Stimulated activated effector memory CD8-positive, alpha-beta T cell treated with anti-CD3 and anti-CD28 coated beads, Interleukin-12 subunit alpha, Interleukin-12 subunit beta, amount 100 ng/mL, for 72 hours (primary cell): ENCODE measurements at places on chromosomes 7 and 10.

DNA sequence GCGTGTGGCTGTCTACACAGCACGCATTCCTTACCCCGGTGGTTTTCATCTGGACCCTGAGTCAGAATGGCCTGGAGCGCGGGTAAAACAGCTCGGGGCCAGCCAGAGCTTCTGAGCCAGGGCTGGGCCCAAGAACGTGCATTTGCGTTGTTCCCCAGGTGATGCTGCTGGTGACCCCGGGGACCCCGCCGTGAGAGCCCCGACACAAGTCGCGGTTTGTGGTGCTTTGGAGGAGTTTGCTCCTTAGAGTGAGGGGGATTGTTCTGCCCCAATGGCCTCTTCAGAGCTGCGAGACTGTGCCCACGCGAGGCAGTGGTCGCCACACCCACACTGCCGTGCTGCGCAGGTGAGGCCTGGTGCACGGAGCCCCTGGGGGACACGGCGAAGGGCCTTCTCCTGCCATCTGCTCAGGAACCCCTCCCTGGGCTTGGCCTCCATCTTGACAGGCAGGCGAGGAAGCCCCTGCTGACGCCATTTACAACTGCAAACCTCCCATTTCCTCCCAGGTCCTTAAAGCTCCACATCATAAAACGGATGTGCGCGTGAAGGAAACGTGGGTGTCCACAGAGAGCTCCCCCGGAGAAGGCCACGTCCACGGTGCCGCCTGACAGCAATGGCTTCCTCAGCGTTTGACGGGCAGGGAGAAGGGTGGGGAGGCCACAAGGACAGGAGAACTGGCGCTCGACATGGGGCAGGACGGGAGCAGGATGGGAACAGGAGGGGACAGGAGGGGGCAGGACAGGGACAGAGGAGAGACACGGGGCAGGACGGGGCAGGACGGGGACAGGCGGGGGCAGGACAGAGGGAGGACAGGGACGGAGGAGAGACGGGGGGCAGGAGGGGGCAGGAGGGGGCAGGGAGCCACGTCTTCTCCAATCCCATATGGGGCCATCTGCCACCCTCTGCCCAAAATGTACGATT lies 477.2 kb downstream of the DNAJB6 start:
- no peak for DNase-seq

DNA sequence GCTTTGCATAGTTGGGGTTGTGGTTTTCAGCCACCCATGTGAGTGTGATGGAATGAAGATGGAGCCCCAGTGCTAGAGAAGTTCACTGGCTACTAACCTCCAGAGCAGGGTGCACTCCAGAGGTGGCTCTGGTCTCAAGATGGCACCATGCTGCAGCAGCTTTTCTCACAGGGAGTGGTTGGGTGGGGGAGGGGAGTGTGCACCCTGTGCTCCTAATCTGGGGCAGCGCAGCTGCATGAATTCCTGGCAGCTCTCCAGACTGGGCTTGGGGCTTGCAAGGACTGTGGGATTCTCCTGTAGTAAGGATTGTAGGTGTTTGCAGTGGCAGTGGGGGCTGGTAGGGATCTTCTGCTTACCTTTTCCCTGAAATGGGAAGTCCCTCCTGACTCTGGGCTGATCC lies 23.7 kb downstream of the PHTF2 start:
- no peak for DNase-seq

DNA sequence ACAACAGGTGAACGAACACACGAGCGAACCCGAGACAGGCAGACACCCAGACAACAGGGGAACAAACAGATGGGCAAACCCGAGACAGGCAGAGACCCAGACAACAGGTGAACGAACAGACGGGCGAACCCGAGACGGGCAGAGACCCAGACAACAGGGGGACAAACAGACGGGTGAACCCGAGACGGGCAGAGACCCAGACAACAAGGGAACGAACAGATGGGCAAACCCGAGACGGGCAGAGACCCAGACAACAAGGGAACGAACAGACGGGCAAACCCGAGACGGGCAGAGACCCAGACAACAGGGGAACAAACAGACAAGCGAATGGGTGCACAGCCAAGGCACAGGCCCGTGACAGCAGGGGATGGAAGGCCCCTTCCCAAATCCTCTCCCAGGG lies 264.7 kb downstream of the ELFN1 start:
- DNase-seq: no peak

- no peak for DNase-seq
These were observed 20.0 kb downstream of the THNSL1 start for GRCh38 chr10:25036381-25036780.

- DNase-seq: no peak
These were observed 3.7 kb upstream of the ATOH7 start for GRCh38 chr10:68235581-68235980.

DNA sequence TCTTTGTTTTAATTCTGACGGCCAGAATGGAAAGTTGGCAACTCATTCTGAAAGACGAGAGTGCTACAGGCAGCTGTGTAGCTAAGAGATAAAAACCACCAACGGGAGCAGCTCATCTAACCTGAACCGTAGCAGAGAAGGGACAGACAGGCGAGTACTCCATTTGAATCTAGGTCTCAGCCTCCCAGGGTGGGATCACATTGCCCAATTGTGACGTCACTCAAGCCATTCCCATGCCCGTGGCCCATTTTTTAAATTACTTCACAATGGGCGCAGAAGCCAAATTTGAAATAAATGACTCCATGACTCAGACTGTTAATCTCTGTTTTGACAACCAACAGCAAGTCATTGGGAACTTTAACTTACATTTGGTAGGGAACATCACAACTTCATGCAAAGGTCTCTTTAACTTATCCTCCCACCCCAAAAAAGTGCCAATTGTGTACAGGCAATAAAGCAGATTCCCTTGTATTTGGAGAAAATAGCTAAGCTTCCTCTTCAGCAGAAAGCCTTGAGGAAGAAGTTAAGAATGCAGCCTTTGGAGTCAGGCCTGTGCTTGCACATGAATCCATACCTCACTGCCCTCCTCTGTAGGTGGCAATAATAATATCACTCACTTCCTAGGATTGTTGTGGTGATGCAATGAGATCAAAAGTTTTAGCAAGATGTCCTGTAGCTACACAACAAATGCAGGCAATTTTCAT lies 93.2 kb upstream of the KIF5B start:
- DNase-seq: peak; percentile 61

DNA sequence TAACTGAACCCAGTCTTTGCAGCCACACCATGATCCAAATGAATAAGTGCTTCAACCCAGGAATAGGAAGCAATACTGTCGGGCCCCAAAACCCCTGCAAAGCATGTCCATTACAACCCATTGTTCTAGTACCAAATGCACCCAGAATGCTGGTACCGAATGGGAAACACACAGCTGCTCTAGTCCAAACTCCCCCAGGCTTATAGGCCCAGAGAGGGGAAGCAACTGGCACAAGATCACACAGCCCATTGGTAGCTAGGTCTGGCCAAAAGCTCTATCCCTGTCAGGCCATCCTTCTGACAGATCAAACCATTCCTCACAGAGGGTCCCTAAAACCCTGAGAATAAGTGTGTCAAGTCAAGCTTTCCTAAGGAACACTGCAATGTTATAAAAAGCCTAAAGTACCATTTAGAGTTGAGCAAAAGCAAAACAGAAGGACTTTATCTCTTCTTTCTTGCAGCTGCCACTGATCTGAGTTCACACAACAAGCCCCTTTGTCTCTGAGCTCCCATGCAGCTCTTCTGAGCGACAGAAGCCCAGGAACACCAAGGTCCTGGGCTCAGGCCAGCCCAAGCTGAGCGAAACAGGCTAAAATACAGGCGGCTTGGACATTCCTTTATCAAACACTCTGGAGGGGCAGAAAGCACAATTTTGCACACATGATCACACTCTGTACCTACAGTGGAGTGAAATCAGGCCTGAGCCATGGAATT lies 116.7 kb downstream of the SGMS1 start:
- no peak for DNase-seq

GRCh38 chr7:601595-602340 lies 82.1 kb upstream of the PDGFA start:
- DNase-seq: peak; percentile 92

DNA sequence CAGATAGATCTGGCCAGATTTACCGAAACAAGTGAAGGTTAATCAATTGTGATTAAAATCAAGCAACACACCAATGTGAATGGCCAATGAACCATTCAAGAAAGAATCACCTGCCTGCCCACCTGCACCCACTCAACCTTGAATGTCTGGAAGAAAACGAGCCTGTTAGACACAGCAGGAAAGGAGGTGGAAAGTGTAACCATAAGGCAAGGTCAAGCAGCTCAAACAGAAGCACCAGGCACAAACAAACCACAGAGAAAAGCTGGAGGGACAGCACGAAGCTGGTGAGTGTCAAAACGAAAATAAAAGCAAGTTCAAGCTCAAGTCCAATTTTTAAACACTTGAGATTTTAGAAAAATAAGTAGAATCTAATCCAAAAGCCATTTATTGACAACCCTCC lies 64.9 kb downstream of the STEAP1B start:
- no peak for DNase-seq

GRCh38 chr7:27221201-27221797 lies 21.3 kb upstream of the EVX1 start:
- DNase-seq: no peak

DNA sequence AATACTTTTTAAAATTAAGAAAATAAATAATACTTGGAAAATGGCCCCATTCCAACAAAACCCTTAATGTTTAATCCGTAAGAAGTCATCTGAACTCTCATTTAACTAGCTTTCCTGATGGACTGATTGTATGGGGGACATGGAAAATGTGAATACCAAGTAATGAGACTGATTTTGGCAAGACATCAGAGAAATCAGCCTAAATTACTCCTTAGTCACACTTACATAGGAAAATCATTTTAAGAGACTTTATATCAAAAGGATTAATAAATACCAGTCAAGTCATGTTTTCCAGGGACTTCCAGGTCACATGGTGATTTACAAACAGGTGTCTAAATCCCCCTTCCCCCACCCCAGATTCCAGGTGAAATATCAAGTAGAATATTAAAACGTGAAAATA lies 58.2 kb downstream of the GRM8 start:
- DNase-seq: no peak

DNA sequence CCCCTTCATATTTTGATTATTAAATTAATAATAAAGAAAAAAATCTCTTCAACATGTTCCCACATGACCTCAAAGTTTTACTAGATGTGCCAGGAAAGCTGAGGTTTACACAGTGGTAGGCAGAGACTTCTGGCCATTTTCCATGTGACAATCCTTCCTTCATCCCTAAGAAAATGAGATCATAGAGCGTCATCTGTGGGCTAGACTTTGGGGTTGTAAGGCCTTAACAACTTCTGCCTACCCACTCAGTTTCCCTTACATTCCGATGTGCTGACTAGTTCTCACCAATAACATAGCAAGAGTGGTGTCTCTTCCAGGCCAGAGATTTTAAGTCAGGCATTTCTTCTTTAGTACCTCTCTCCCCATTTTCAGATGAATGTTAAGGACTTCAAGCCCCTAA lies 171.1 kb upstream of the PHF14 start:
- DNase-seq: no peak

DNA sequence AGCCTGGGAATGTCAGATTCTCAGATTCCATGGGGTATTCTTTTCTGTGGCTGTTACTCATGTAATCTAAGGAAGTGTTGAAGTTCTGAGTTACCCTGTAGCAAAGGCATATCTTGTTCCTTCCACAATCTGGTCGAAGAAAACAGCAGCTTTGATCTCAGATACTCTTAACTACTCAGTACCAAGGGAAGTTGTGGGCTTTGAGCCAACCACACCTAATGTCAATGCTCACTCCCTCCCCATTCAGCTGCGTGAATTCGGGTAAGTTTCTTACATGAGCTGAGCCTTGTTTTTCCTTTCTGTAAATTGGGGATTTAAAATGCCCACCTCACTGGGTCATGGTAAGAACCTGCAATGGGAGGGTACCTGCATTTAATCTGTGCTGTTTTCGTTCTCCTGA lies 52.5 kb downstream of the PTPRN2 start:
- no peak for DNase-seq

DNA sequence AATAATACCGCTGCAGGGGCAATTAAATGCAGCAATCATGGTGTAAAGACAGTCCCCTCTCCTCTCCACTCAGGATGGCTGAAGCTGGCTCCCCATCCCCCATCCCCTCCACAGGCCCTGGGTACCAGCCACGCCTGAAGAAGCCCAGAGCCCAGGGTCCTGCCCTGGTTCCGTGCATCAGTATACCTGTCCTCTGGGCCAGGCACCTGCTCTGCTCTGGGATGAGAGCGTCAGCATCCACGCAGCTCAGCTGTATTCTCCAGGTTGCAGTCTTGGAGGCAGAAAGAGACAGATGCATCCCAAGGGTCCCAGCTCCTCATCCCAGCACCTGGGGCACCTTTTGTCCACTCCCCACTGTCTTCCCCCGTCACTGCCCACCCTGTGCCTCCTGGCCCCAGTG lies 233.8 kb downstream of the TCERG1L start:
- DNase-seq: no peak

DNA sequence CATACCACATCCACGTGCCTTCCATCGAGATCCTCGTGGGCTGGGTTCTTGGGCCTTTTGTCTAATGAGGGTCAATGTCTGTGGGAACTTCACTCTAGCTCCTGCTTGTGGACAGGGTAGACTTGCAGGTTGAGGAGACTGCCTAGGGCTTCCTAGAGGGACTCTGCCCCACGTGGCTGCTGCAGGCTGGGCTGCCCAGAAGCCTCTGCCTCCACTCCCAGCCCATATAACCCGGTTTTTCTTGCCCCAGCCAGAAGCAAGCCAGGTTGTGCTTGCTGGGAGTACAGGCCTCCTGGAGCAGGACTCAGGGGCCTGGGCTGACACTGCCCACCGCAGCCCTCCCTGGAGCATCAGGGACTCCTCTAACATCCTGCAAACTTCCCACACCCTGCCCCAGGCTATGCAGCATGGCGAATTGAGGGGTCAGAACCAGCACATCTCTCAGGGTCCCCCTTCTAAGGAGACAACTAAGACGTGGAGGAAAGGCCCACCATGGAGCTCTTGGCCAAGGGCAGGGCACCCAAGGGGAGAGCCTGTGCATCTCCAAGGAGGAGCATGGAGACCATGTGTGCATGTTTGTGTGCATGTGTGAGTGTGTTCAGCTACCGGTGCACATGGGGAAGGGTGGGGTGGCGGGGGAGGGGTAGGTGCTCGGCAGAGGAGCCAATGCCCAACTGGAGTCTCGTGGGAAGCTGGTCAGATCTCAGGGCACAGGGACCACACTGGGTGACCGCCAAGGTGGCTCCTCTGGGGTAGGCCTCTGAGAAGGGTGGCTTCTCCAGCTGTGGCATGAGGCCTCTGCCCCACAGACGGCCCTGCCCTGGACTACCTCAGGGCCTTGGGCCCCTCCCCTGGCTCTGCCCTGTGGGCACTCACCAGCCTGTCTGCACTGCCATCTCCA lies 62.6 kb downstream of the RASGEF1A start:
- DNase-seq: no peak

GRCh38 chr7:152527610-152528032 lies 91.8 kb upstream of the KMT2C start:
- DNase-seq: no peak

GRCh38 chr10:117217196-117217761 lies 20.0 kb downstream of the KCNK18 start:
- DNase-seq: peak; percentile 2

- DNase-seq: no peak
These were observed 1.3 kb downstream of the HELLS start for GRCh38 chr10:94546901-94547185.
